Stimulated activated CD8-positive, alpha-beta memory T cell treated with anti-CD3 and anti-CD28 coated beads, Interleukin-7, amount 100 ng/mL, for 1 hour (primary cell): ENCODE measurements at places on chromosomes 13 and 19.

- DNase-seq, result no peak
Measured at GRCh38 chr19:46900341-46900740, 39.5 kb downstream of the ARHGAP35 start.

GRCh38 chr19:47305309-47305751 is 4.3 kb upstream of the C5AR1 start:
- DNase-seq, result peak; percentile 41

DNA sequence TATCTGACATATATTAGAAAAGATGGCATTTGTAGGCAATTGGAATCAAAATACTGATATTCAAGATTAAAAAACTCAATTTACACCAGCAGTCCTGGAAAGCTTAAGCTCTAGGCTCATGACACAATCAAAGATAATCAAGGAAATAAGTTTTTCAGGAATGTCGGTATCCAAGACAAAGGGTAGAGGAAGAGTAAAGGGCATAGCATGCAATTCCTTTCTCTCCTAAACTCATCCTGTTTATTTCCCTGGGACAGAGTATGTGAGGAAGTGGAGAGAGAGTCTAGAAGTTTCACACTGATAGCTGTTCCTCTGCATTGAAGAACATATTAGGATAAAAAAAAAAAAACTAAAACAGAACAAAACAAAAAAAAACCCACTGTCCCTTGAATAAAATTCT is 2452.1 kb downstream of the PCDH9 start:
- DNase-seq, result no peak

DNA sequence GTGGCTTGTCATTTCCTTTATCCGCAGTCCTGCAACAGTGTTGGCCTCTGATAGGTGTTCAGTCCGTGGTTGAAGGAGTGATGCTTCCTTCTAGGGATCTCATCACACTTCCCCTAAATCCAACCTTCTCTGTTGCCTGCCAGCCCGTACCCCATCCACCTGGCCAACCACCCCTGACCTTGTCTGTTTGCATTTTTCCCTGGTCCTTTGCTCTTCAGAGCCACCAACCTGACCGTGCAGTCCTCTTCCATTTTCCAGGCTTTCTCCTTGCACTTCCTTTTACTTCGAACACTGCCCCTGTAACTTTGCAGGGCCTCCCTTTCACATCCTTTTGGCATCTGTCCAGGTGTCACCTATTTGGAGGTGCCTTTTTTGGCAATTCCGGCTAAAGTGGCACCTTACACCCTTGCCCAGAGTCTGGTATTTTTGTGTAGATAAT is 696 bp downstream of the ZNF460 start:
- no peak for DNase-seq

DNA sequence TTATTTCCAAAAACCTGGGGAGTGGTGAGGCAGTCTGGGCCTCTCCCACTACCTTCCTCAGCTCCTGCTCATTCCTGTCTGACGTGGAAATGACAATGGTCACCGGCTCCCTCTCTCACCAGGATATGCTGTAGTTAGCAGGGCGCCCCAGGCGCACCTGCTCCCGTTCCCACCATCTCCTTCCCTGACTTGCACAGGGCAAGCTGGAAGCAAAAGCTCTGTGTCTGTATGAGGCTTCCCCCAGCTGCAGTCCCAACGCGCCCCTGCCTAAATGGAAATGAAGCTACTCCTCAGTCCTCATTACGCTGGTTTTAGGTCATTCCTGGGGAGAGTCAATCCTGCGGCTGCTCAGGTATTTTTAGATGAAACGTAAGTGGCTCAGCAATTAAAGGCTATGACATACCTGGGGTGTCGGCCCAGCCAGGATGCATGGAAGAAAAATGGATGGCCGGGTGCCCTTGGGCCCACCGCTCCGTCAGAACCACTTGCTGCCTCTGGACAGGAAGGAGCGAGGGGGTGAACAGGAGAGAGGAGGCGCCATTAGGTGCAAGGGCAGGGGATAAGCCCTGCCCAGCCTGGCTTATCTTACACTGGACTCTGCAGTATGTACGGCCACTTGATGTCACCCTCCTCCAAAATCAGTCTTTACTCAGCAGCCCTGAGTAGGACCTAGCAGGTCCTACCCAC is 32.4 kb downstream of the DHRS12 start:
- DNase-seq, result no peak
